ENCODE measurements at places on chromosomes 7 and 10.

GRCh38 chr10:76657337-76658012 lies 980.1 kb downstream of the KCNMA1 start:
- no peak for DNase-seq

GRCh38 chr7:119720541-119720940 lies 552.4 kb upstream of the KCND2 start:
- no peak for DNase-seq

- peak; percentile 95 for DNase-seq
Observed at GRCh38 chr7:158976849-158977593, 120.7 kb downstream of the DYNC2I1 start.

GRCh38 chr10:101467286-101467770 lies 113.4 kb downstream of the BTRC start:
- DNase-seq, result no peak

DNA sequence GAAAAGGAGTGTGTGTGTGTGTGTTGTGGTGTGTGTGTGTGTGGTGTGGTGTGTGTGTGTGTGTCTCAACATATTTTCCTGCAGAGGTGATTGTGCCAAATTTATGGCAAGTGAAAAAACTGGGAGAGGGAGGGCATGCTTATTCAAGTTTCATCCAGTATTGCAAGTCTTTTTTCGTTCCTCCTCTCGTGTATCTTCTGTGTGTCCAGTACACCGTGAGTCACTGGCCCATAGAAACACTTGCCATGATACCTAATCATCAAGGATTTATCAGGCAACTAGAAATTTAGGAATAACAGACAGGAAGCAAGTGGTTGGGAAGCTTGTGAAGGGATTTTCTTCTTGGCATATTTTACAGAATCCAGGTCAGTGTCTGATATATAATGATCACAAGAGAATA lies 820.5 kb downstream of the GATA3 start:
- DNase-seq, result no peak

GRCh38 chr10:33244354-33244967 lies 90.0 kb downstream of the NRP1 start:
- no peak for DNase-seq

DNA sequence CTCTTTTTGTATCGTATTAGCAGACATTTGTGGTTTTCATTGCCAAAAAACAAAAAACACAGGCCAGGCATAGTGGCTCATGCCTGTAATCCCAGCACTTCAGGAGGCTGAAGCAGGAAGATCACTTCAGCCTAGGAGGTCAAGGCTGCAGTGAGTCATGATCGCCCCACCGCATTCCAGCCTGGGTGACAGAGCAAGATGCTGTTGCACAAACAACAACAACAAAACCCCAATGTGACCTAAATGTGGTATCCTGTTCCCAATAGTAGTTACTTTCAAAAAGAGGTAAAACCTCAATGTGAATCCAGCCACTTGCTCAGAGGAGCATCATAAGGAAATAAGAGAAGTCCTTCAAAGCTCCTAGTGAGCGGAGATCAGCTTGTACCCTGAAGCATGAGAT lies 45.8 kb upstream of the SKAP2 start:
- DNase-seq, result no peak

DNA sequence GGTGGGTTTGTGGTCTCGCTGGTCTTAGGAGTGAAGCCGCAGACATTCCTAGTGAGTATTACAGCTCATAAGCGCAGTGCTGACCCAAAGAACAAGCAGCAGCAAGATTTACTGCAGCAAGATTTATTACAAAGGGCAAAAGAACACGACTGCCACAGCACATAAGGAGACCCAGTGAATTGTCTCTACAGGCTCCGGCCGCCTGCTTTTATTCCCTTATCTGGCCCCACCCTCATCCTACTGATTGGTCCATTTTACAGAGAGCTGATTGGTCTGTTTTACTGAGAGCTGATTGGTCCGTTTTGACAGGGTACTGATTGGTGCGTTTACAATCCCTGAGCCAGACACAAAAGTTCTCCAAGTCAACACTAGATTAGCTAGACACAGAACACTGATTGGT lies 82.1 kb downstream of the VIPR2 start:
- DNase-seq, result no peak

DNA sequence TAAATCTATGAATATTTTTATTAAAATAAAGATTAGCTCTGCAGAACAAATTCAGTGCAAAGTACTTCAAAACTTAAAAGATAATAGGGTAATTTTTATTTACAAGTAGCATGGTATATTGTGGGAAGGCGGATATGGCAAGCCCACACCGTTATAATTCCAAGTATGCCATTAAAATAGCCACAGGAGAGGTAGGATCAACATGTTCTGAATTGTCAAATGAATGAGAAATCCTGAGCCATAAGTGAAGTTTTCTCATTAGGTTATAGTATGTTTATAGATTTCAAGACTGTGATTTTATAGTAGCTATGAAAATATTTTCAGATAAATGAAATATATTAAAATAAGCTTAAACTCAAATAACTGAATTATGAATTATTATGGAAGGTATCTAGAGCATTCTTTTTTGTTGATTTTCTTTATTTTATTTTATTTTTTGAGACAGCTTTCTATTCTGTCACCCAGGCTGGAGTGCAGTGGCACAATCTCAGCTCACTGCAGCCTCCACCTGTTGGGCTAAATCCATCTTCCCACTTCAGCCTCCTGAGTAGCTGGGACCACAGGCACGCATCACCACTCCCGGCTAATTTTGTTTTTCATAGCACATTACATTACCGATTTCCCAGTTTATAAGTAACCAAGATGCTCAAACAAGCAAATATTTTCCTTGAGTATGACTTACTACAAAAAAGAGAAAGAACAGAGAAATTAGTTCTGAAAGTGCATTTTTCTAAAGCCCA lies 956.6 kb downstream of the GATA3 start:
- DNase-seq, result no peak

- DNase-seq, result no peak
Observed at GRCh38 chr7:79471283-79471682, 17.8 kb upstream of the MAGI2 start.

- no peak for DNase-seq
Observed at GRCh38 chr7:109256762-109257560, 687.3 kb downstream of the DNAJB9 start.

DNA sequence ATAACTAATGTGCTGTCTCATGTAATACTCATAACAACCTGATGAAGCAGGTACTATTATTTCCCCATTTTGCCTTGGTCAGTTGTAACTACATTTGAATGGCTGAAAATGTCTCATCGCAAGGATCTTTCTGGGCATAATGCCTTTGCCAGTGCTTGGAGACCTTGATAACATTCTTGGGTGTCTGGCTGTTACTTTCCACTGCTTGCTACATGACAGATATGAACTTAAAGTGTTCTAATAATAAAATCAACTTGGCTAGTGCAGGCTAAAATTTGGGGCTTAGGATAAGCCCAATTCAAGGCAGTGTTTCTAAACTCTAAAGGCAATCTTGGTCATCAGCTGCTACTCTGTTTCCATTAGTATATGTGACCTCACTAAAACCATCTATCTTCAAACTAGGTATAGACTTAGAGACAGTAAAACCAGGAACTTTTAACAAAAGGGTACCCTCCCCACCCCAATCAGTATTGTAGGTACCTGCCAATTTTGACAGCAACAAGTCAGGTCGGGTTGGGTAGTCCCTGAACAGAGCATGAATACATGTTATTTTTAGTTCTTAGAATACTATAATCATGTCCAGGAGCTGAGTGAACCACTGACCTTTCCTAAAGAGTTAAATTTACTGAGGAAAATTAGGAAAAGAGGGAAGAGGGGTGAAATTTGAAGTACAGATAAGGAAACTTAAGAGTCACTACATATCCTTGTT lies 68.2 kb upstream of the AHR start:
- DNase-seq, result no peak

- DNase-seq, result no peak
Observed at GRCh38 chr10:78537018-78537417, 503.4 kb downstream of the RPS24 start.

DNA sequence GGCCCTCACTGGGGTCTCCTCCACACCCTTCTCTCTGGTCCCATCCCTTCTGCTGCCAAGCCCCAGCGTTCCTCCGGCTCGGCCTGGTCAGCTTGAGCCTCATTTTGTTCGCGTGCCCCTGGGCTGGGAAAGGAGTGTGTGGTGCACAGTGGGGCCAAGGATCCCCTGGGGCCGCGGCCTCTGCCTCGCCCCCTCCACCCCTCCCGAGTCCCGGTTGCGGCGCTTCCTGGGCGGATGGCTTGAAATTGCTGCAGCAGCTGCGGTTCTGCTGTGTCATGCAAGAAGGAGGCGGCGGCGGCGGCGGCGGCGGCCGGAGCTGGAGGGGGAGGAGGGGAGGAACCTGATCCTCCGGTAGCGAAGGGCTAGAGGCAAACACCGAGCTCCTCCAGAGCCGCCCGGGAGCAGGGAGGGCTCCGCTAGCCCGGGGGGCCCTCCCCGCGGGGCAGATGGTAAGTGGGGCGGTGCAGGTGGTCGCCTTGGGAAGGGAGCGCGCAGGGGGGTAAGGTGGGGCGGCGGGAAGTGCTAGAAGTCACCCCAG lies 217.8 kb upstream of the MKLN1 start:
- DNase-seq, result peak; percentile 39

DNA sequence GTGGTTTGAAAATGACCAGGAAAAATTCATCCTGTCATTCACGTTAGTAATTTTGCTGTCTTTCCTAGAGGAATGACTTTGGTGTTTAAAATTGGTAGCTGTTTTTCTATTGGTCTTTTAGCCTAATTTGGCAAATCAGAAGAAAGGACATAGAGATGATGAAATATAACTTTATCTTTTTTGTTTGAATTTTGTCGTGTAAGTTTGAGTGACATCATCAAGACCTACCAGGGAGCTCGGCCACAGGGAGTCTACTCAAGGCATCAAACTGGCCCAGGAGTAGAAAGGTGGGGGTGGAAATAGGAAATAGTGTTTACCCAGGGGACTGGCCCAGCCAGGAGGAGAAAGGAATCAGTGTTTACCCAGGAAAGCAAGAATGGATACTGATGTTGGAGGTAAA lies 21.0 kb upstream of the TSPAN14 start:
- no peak for DNase-seq

DNA sequence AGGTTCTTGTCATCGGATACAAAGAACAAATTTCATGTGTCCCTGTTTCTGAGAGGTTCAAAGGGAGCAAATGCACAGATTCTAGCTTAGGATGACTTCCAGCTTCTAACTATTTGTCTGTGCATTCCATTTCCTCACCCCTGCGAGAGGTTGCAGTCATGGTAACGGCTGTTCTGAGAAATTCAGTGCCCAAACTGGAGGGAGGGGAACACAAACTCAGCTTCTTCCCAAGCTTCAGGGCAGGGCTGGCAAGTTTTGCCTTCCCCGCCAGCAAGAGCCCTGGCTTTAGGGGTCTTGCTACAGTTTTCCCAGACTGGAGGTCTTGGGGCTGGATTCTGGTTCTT lies 11.1 kb downstream of the FAS start:
- DNase-seq, result no peak

DNA sequence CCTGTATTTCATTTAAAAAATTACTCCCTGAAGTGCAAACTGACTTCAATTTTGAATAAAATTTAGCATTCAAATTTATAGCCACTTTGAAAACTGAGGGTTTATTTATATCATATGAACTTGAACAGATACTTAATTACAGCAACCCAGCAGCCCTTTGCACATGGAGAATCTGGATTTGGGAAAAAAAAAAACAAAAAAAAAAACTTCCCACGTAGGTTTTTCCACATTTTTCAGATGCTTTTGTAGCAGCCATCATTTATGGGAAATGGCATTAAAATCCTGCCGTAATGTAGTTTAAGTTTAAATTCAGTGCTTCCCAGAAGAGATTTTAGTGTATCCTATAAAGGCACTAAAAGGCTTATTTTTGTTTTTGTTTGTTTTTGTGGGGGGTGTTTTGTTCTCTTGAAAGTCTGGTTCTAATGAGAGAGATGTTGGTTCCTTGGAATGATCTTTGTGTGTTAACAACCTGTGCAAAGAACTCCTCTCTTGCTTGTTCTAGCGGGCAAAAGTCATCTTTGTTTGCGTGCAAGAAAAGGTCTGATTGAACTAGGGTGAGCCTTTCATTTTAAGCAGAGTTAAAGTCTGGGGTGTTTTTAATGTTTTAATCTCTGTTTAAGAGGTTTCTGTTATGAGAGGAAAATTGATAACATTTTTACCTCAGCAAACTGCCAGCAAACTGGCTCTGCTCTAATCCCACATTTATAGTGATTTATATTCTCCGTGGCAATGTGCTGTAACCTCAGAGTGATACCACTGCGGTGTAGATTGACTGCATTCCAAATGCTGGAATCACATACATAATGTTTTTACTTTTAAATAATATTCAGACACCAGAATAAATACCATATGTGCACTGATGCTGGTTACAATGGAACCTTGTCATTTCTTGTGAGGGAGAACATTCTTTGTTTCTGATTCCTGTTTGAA lies 105.5 kb downstream of the WNT2 start:
- DNase-seq, result no peak

- no peak for DNase-seq
Observed at GRCh38 chr10:116403740-116404250, 23.9 kb upstream of the PNLIPRP3 start.

- no peak for DNase-seq
Observed at GRCh38 chr7:116222501-116222900, 12.2 kb downstream of the TES start.

GRCh38 chr7:23981314-23981713 lies 271.3 kb downstream of the STK31 start:
- DNase-seq, result no peak

GRCh38 chr7:55509322-55509721 lies 63.0 kb downstream of the VOPP1 start:
- DNase-seq, result no peak

- DNase-seq, result no peak
Observed at GRCh38 chr7:107201795-107202450, 33.1 kb downstream of the HBP1 start.

DNA sequence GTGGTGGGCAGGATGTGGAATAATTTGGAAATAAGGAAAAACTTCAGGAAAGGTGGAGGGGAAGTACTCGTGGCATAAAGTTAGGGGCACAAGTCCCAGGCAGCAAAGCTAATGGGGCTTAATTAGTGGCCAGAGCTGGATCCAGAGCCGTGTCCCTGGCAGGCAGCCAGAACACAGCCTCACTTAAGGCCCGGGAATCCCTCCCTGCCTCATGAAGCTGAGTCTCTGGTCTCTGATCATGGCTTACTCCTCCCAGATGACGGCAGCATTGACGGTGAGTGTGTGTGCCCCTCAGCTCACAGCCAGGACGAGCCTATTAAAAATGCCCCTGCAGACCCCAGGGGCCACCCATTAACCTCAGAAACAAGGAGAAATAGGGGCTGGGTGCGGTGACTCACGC lies 48.2 kb upstream of the NPTX2 start:
- DNase-seq, result no peak

- DNase-seq, result no peak
Observed at GRCh38 chr7:103348452-103348851, 1.0 kb downstream of the PSMC2 start.

Measured in stimulated activated CD4-positive, alpha-beta T cell treated with anti-CD3 and anti-CD28 coated beads, Interleukin-12 subunit alpha, Interleukin-12 subunit beta, amount 100 ng/mL, for 24 hours (primary cell).